ENCODE measurements at places on chromosomes 12 and 14. TPM values are rescaled to one million over a fixed set of nuclear protein-coding genes. Genes with fewer than 3 reads are reported as not detected.

The ENDOU gene
- not detected for total RNA-seq

The ADAM21 gene
- 0.05 TPM for total RNA-seq

The DPF3 gene
- 0.06 TPM for total RNA-seq

The DYRK2 gene
- total RNA-seq: 13.0 TPM

The NDUFA12 gene
- 138 TPM for total RNA-seq

The CCDC38 gene
- 0.09 TPM for total RNA-seq

The GUCY2C gene
- not detected for total RNA-seq

The CLECL1 gene
- not detected for total RNA-seq

The CLEC6A gene
- total RNA-seq: not detected

The SLCO1B1 gene
- 0.46 TPM for total RNA-seq

The PLEKHA5 gene
- 5.1 TPM for total RNA-seq

The TMEM229B gene
- 0.23 TPM for total RNA-seq

The ACSM4 gene
- not detected for total RNA-seq

The KLRK1 gene
- not detected for total RNA-seq

The KRT77 gene
- total RNA-seq: not detected

The TIMM9 gene
- total RNA-seq: 80.1 TPM

The ASIC1 gene
- 5.0 TPM for total RNA-seq

The AKAP3 gene
- total RNA-seq: not detected

The ARHGAP9 gene
- total RNA-seq: 0.94 TPM

The ZNF891 gene
- total RNA-seq: 0.46 TPM

The PRB2 gene
- not detected for total RNA-seq

The RASSF9 gene
- total RNA-seq: 0.94 TPM

The OR4E2 gene
- not detected for total RNA-seq

The SLC5A8 gene
- total RNA-seq: not detected

The PTPRR gene
- 0.30 TPM for total RNA-seq

The TMEM132C gene
- not detected for total RNA-seq

The SLC2A13 gene
- total RNA-seq: 3.7 TPM

The CLEC4E gene
- total RNA-seq: 0.59 TPM

The FSCB gene
- not detected for total RNA-seq

The IFI27 gene
- 2.4 TPM for total RNA-seq

The MMP17 gene
- 10.1 TPM for total RNA-seq

The RHOJ gene
- total RNA-seq: not detected

The PPP1R1A gene
- 0.24 TPM for total RNA-seq

The GPRC5A gene
- 263 TPM for total RNA-seq
